ENCODE measurements at places on chromosomes 16 and 17.

DNA sequence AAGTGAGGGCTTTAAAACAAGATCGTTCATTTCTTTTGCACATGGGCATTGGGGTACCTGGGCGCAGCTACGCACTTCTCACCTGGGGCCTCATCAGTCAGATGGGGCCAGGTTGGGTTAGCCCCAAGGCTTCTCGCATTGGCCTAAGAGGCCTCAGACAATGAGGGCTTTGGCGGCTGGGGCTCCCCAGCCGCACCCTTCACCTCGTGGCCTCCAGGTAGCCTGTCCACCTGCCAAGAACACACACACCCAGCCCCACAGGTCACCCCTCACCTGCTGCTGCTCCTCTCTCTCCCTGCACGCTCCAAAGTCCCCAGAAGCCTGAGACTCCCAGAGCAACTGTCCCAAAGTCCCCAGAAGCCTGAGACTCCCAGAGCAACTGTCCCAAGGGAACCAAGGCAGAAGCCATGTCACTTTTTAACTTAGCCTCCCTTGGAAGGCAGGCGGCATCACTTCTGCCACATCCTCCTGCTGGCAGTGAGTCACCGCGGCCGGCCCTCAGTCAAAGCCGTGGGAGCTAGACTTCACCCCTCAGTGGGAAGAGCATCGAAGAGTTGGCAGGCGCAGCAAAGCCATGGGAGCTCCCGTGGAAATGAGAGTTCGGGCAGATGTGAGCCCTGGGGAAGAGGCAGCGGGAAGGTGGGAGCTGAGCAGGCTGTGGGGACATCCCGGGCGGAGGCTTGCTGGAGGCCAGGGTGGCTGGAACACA lies 78.9 kb upstream of the PLCG2 start:
- DNase-seq = no peak

- no peak for DNase-seq
Measured at GRCh38 chr16:17171250-17172143, 299.3 kb downstream of the XYLT1 start.

DNA sequence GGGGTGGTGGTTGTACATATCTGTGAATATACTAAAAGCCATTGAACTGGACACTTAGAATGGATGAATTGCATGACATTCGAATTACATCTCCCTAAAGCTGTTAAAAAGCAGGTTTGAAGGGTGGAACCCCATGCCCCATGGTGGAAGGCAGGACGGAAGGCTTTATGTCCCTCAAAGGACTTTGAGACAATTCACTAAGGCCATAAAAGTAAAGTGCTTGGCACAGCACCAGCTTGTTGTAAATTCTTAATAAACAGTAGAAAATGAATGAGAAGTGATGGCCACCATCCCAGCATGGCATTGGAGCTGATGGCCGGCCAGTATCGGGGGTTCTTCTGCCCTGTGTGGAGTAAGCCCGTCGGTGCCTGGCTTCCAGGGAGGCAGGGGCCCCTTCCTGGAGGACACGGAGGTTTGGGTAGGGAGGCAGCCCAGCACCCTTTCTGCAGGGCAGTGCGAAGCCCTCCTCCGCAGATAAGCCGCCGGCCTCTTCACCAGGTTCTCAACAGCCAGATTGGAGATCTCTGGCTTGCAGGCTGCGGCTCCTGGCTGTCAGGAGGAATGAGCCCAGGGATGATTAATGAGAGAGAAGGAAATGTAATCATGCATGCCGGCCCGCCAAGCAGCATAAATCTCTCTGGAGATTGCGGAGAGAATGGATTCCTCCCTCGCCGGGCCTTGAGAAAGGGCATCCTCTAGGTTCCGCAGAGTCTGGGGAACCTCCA lies 346.9 kb downstream of the FOXL1 start:
- no peak for DNase-seq

DNA sequence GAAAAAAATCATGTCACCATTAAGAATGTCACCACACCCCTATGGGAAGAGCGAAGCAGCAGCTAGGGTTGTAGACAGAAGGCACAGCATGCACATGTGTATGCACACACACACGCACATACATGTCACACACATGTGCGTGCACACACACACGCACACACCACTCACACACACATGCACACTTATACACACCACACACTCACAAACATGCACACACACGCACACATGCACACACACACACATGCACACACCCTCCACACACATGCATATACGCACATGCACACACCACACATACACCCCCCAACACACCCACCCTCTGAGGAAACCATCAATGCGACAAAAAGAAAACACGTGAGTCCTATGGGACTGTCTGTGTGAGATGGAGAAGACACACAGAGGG lies 205.4 kb downstream of the ENGASE start:
- DNase-seq = no peak

- DNase-seq = no peak
Measured at GRCh38 chr17:30376621-30377452, 1.9 kb upstream of the CPD start.

DNA sequence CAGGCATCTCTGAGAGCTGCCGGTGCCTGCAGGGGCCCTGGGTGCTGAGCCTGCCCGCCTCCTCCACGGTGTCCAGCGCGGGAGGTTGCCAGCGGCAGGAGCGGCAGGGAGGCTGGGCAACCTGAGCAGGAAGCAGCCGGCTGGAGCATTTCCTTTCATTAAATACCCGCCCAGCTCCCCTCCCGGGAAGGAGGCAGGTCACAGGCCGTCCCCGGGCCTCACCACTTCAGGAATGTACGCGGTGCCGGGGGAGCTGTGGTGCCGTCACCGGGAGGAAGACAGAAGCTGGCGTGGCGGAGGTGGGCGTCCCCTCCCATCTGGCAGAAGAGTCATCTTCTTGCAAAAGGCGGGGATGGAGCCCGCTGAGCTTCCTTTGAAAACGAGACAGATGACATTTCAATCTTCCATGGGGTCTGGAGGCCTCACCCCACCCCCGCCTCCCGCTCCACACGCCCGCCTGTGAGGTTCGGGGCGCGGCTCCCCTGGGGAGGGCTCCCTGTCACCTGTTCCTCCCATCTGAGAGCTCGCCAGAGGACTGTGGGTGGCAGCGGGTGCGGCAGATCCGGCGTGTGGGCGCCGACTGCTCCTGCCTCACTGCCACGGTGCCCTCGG lies 16.0 kb downstream of the SOX8 start:
- DNase-seq = no peak

DNA sequence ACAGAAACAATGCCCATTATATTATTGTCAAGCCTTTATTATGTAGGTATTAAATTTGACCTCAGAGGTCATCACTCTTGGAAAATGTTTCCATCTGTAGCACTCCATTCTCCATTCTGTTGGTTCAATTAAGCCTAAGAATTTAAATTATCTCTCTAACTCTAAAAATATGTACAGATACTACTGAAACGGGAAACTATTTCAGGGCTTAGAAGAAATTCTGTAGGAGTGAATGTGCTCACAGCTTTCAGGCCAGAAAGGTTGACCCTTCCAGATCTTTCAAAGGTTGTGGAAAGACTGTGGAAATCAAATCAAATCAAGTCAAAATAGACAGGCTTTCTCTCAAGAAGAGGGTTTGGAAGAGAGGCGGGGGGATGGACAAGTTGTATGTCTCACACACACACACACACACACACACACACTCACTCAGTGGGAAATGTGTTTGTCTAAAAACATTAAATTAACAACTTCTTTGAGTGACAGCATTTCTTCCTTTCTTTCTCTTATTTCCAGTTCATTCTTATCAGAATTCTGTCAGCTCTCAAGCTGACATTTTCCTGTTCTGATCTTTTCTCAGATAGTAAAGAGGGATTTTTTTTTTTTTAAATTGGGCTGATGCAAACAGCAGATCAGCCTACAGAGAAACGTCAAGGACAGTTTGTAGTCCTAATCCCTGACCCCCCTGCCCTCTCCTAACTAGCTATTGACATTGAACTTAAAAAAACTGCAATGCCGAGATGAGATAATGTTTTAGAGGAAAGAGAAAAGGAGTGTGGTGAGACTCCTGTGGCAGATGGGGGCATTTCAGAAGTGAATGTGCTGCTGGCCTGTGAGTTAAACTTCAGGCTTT lies 139.0 kb upstream of the ZFHX3 start:
- DNase-seq = no peak

- no peak for DNase-seq
Measured at GRCh38 chr17:36870720-36870999, 66.6 kb upstream of the LHX1 start.

GRCh38 chr17:74002241-74002640 lies 201.2 kb upstream of the RPL38 start:
- DNase-seq = no peak

DNA sequence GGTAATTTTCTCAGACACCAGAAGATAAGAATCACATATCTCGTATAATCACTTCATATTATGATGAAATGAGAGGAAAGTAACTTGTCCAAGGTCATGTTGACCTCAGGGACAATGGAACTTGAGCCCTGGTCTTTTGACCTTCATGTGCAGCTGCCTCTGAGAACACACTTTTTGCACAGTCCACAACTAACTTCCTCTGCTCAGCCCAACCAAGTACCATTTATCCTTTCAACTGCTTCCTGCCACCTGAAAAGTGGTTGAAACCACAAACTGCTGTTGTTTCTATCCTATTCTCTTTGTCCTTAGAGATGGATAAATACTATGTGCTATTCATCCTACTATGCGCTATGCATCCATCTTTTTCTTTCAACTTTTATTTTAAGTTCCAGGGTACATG lies 2.3 kb upstream of the CCL1 start:
- DNase-seq = no peak

DNA sequence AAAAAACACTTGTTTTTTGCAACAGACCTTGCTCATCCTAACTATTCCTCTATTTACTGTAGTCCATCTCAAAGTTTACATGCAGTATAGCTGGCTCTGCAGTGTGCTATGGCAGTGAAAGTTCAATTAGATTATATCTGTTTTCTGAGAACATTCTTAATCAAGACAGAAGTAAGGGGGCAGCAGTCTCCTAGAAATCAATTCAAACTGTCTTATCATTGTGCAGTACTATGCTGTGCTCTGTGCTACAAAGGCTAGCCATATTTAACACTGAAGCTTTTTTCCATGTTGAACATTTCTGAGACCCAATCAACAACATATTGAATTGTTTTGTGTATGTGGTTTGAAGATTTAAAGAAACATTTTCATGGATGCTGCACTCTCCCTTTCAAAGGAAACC lies 11.4 kb downstream of the NETO2 start:
- no peak for DNase-seq

GRCh38 chr16:48914070-48914469 lies 304.1 kb upstream of the N4BP1 start:
- no peak for DNase-seq

DNA sequence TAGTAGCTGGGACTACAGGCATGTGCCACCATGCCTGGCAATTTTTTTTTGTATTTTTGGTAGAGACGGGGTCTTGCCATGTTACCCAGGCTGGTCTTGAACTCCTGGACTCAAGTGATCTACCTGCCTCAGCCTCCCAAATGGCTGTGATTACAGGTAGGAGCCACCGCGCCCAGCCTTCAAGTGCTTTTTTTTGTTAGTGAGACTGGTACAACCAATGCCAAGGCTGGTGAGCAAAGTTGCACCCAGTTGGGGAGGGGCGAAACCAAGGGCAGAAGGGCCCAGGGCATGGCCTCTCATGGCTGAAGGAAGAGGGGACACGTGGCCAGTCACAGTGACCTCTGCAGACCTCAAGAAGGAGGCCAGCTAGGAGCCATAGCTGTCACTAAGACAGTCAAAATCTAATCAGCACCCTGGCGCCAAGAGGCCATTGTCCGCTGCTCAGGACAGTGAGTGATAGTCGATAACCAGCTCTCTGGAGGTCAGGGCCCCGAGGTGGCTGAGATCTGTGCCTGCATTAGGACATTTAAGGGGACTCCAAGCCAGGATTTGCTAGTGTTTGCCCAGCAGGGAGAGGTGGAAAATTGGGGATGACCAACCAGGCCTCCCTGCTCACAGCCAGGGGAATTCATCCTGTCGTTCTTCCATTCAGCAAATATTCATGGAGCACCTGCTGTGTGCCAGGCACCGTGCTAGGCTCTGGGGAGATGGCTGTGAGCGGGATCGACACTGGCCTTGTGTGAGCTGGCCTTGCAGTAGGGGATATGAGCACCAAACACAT lies 10.2 kb downstream of the IL4R start:
- DNase-seq = no peak

GRCh38 chr16:51636920-51637769 lies 486.1 kb upstream of the SALL1 start:
- no peak for DNase-seq

DNA sequence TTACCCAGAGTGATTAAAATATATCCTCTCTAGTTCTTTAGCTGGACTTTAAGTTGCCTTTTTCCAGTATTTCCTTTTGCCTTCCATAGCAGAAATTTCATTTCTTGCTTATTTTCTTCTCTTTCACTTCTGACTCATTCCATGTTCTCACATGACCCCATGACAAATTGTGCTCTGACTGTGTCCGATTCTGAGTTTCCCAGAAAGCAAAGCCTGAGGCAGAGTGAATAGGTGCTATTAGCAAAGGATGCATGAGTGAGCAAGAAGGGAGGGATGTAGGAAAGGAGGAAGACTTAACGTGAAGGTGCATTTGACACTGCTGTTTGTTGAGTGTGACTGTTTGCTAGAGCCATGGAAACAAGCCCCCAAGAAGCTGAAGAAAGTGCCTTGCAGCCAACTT lies 82.6 kb upstream of the CNTNAP4 start:
- DNase-seq = no peak

DNA sequence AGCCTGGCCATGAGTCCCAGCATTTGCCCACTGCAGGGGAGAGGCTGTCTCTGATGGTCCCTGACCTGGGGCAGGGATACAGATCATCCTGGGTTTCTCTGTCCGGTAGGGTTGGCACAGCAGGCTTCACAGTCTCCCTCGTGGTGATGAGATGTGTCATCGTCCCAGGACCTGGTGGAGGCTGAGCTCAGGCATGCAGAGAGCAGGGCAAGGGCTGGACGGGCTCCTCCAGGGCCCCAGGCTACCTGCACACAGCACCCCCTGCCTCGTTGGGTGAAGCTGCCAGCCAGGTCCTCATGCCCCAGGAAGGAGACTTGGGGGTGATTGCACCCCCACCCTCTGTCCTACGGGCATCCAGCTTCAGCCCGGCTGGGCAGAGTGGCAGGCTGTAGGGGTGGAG lies 155.8 kb upstream of the GSE1 start:
- DNase-seq = no peak

DNA sequence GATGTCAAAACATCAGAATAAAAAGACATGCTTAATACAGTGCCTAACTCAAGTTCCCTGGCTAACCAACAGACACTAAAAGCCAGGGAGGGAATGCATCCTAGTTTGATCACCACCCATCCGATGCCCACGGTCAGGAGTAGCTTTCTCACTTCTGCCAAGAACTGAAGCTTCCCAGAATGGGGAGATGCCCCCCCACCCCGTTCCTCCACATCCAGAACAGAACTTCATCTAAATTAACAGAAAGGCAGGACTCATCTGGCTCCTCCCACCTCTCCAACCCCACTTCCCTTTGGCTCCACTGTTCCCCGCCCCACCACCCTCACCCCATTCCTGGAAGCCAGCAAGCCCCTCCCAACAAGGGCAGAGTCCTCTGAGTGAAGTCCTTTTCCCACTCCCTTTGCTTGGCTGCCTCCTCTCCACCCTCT lies 33.7 kb downstream of the GDE1 start:
- DNase-seq = no peak

DNA sequence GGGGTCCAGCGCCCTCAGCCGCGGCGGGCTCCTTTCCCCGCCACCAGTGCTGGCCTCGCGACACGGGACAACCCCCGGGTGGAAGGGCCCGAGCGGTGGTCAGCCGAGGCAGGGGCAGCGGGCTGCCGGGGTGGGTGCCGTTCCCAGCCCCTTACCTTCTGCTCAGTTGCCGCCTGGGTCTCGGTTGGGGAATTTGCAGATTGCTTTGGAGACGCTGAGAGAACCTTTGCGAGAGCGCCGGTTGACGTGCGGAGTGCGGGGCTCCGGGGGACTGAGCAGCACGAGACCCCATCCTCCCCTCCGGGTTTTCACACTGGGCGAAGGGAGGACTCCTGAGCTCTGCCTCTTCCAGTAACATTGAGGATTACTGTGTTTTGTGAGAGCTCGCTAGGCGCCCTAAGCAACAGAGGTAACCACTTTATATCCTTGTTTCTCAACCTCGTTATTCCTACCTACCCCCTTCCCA lies 381 bp downstream of the CTNS start:
- DNase-seq = no peak
